Fibroblast of lung (primary cell): ENCODE measurements at places on chromosomes 16 and 17. TPM values are rescaled to one million over a fixed set of nuclear protein-coding genes. Genes with fewer than 3 reads are reported as not detected.

- DNase-seq, result no peak
Observed at GRCh38 chr17:81832608-81833159, 407 bp downstream of the MCRIP1 start.

- DNase-seq, result peak; percentile 47
Observed at GRCh38 chr16:46573008-46573833, 48.0 kb downstream of the SHCBP1 start.

GRCh38 chr17:80908776-80909175 is 82.9 kb upstream of the CHMP6 start:
- no peak for DNase-seq

- DNase-seq, result no peak
Observed at GRCh38 chr16:27234603-27235002, 31.3 kb downstream of the KDM8 start.

DNA sequence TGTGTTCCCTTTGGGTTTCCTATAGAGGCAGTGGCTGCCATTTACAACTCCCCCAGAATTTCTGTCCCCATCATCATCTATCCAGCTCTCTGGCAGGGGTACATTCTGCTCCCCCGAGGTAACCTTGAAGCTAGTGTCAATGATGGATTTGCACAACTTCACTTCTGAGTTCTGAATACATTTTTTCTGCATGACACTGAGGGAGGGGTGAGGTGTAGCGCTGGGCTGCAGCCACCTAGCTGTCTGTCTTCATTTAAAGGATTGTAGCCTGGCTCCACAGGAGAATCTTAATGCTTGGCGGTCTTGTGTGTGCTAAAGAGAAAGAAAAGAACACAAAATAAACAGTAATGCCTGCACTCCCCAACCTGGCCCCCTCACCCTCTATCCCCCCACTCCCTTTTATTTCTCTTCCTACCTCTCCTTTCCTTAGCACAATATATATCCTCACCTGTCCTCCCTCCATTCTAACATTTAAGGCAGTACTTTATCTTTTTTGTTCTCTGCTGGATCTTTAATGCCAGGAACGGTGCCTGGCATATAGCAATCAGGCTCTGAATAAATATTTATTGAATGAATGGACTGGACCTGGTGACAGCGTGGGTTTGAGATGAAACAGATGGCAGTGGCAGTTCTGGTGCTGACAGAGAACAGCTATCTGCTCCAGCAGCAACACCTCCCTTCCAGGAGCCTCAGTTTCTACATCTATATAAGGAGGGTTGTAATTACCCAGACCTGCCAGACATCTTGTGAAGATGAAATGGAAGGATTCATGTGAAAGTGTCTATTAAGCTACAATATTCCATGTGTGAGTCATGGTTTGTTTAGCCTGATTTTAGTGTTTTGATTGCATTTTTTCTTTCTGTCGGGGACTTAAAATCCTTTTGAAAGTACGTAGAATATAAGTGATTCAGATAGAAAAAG is 163.5 kb upstream of the CDH11 start:
- peak; percentile 44 for DNase-seq

GRCh38 chr17:82412535-82413520 is 5.3 kb upstream of the HEXD start:
- no peak for DNase-seq

- DNase-seq, result peak; percentile 94
Observed at GRCh38 chr17:45143767-45144198, 4.5 kb upstream of the HEXIM1 start.

DNA sequence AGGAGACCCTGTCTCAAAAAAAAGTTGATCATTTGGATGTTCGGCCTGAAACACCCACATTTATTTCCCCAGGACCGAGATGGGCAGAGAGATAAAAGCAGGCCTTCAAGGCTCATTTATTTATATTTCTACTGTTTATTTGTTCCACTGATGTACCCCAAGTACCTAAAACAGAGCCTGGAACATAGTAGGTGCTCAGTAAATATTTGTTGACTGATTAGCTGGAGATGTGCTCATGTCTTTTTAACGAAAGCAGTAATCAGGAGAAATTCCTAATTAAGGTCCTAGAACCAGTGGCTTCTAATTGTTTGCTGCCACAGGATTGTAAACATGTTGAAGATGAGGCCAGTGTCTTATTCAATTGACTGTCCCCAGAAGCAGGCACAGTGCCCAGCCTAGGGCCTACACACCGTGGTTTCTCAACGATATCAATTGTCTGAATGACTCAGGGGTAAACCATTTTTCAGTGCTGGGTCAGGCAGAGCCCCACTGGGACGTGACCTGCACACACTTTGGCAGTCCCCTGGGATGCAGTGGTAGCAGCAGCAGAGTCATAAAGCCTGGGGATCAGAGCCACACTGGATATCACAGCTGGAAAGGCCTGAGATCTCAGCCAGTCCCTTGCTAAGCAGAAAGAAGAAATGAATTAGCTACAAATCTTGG is 34.8 kb downstream of the SOST start:
- peak; percentile 31 for DNase-seq

DNA sequence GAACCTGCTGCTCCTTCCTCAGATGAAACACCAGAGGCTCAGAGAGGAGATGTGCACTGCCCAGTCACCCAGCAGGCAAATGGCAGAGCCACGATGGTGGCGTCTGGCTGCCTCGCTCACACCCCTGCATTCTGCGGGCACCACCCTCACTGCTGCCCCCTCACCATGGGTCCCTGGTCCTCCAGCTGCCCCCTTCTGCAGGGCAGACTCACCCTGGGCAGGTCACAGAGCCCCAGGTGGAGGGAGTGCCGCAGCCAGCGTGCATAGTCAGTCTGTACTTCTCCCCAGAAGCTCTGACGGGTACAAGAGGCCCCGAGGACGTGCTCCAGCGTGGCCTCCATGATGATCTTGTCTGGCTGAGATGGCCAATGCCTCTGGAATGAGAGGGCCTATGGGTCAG is 52.9 kb downstream of the RMI2 start:
- no peak for DNase-seq

- no peak for DNase-seq
Observed at GRCh38 chr17:6276711-6277110, 158.2 kb downstream of the AIPL1 start.

DNA sequence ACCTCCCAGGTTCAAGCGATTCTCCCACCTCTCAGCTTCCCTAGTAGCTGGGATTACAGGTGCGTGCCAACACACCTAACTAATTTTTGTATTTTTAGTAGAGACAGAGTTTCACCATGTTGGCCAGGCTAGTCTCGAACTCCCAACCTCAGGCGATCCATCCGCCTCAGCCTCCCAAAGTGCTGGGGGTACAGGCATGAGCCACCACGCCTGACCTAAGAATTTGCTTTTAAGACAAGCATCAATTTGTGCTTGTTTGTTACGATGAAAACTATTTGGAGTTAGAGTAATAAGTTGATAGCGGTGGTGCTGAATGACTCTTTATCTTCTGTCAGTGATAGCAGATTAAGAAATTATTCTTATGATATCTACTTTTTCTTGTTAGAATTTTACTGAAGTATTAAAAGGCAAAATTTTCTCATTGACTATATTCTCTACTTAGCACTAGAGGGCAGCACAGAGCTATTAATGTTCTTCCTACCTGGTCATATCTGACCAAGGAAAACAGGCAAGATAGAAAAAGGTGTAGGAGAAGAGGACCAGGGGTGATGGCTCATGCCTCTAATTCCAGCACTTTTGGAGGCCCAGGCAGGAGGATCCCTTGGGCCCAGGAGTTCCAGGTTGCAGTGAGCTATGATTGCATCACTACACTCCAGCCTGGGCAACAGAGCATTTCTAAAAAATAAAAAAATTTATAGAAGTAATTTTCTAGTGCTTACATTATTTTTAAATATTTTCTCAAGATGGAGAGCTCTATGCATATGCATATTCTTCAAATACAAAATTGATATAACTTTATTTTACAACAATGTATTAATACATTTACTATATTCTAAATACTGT is 24.5 kb downstream of the STXBP4 start:
- peak; percentile 66 for DNase-seq

DNA sequence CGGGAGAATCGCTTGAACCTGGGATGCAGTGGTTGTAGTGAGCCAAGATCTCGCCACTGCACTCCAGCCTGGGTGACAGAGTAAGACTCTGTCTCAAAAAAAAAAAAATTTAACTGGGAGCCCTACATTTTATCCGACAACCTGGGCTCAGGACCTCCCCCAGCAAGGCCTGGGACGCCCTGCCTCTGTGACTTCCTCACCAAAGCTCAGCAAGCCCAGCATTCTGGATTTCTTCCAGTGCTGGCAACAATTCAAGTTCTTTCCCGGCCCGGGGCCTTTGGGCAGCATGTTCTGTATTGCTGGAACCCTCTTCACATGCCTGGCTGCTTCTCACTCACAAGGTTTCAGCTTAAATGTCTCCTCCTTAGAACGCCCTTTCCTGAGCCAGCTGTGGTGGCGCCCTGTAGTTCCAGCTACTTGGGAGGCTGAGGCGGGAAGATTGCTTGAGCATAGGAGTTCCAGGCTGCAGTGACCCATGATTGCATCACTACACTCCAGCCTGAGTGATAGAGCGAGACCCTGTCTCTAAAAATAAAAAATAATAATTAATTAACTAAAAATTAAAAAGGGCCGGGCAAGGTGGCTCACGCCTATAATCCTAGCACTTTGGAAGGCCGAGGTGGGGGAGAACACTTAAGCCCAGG is 15.9 kb upstream of the MEIOB start:
- DNase-seq, result no peak

GRCh38 chr17:77423589-77424451 is 283.1 kb downstream of the SEC14L1 start:
- DNase-seq, result peak; percentile 99

GRCh38 chr17:55063885-55064874 is 95.6 kb downstream of the STXBP4 start:
- DNase-seq, result no peak

- DNase-seq, result peak; percentile 98
Observed at GRCh38 chr17:79993390-79994227, 42.1 kb downstream of the TBC1D16 start.

DNA sequence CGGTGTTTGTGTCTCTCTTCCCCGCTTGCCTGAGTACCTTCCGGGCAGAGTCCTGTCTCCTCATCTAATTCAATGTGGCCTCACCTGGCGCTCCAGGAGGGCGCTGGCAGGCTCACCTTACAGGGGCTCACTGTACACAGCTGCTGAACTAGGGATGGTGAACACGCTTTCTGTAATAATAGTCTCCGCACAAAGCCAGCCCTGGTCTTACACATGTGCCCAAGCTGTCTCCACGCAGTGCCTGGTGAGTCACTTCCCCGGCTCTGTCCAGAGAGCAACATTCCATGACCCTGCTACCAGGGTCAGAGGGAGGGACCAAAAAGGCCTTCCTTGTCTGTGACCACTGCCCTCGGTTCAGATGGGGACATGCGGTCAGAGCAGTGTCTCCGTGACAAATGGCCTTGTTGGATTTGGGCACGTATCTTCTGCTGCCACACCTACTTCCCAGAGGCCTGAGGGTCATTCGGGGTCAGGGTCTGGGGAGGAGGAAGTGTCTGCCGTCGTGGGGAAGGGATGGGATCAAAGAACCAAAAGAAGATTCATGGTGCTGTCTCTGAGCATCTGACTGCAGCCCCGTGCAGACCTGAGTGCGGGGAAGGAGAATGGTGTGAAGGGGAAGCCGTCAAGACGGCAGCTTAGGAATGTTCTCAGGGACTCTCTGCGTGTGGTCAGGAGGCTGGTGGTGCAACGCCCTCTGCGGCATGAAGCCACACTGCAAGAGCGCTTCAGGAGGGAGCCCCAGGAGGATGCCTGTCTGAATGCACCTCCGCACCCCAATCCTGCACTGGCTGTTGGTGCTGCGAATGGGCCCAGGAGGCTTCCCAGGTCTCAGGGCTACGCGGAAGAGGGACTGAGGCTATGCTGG is 68.8 kb downstream of the IL21R start:
- peak; percentile 83 for DNase-seq

GRCh38 chr17:73650140-73650539 is 5.9 kb upstream of the SDK2 start:
- DNase-seq, result no peak

GRCh38 chr17:70405492-70406220 is 236.3 kb downstream of the KCNJ2 start:
- DNase-seq, result peak; percentile 97

DNA sequence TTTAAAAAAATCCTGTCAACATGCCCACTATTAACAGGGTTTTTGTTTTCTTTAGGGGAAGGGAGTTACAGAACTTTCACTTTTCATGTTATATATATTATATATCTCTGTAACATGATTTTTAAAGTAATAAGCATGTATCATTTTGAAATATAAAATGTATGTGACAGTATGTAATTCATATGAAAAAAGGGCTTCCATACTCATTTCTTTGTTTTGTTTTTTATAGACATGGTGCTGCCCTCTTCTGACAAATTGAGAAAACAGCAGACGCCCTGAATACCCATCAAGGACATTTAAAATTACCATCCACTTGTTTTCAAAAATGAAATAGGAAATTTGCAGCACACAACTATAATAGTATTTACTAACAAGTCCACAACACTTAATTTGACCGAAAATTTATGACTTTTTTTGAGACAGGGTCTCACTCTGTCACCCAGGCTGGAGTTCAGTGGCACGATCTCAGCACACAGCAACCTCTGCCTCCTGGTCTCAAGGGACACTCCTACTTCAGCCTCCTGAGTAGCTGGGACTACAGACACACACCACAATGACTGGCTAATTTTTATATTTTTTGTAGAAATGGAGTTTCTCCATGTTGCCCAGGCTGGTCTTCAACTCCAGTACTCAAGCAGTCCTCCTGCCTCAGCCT is 30.4 kb downstream of the CFDP1 start:
- DNase-seq, result peak; percentile 62

DNA sequence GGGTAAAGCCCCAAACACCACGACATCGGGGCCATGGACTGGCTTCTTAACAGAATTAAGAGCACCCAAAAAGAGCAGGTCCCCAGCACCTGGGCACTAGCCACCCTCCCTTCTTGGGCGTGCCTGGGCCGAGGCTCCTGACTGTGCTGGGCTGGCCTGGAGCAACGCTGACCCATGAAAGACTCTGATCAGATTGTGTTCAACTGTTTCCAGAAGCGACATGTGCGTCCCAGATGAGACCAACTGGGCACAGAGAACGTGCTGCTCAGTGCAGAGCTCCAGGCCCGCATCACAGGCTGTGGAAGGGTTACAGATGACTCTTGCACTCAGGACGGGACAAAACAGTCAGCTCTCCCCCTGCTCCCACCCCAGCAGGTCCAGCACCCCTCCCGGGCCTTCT is 100.7 kb downstream of the KCNJ12 start:
- DNase-seq, result no peak

DNA sequence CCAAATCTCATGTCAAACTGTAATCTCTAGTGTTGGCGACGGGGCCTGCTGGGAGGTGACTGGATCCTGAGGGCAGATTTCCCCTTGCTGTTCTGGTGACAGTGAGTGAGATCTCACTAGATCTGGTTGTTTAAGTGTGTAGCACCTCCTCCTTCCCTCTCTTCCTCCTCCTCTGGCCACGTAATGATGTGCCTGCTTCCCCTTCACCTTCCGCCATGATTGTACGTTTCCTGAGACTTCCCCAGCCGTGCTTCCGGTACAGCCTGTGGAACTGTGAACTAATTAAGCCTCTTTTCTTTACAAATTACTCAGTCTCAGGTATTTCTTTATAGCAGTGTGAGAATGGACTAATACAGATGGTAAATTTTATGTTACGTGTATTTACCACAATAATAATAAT is 49.2 kb downstream of the METTL16 start:
- DNase-seq, result no peak

MSL1 gene
- polyA plus RNA-seq, result 65.6 and 86.3 TPM in 2 replicates

CLEC10A gene
- not detected in 2 replicates for polyA plus RNA-seq

HP gene
- polyA plus RNA-seq, result not detected in 2 replicates
